Common myeloid progenitor, CD34-positive (primary cell): ENCODE measurements at places on chromosomes 3 and 15.

GRCh38 chr3:39744746-39745145 lies 64.7 kb upstream of the MYRIP start:
- no peak for DNase-seq

DNA sequence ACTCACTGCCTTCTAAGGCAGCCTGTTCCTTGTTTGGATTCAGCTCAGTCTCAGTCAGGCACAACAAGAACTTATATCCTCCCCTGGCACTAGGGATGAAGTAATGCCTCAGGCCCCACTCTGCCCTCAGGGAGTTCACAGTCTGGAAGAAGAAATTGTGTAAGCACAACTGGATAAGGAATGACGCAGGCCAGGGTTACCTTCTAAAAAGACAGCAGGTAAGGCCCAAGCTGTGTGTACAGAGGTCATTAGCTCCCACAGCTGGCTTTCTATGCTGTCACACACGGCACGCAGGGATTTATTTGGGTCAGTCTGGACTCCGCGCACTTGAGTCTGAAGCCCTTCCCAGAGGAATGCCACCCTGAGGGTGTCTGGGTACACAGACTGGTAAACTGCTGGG lies 82.9 kb downstream of the IQSEC1 start:
- DNase-seq, result no peak

DNA sequence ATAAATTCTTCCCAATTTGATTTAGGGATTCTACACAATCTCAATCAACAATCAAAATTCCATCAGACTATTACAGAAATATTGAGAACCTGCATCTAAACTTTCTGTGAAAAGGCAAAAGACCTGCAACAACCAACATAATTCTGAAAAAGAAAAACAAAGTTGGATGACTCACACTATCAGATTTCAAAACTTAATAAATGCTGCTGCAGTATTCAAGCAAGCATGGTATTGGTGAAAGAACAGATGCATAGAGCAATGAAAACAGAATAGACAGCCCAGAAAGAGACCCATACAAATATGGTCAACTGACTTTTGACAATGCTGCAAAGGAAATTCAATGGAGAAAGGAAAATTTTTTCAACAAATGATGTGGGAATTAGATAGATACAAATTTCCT lies 477.1 kb upstream of the NR2F2 start:
- DNase-seq, result no peak

DNA sequence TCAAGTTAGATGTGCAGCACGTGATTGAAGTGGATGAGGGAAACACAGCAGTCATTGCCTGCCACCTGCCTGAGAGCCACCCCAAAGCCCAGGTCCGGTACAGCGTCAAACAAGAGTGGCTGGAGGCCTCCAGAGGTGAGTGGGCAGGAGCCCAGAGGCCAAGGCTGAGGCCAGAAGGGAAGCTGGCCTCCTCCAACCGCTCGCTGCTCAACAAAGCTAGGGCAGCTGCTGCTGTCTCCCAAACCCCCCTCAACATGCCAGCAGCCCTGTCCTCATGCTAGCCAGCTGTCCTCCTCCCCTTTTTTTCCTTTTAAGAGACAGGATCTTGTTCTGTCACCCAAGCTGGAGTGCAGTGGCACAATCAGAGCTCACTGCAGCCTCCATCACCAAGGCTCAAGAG lies 57.0 kb downstream of the BOC start:
- no peak for DNase-seq

- DNase-seq, result no peak
Measured at GRCh38 chr3:14891135-14892132, 55.9 kb upstream of the NR2C2 start.

DNA sequence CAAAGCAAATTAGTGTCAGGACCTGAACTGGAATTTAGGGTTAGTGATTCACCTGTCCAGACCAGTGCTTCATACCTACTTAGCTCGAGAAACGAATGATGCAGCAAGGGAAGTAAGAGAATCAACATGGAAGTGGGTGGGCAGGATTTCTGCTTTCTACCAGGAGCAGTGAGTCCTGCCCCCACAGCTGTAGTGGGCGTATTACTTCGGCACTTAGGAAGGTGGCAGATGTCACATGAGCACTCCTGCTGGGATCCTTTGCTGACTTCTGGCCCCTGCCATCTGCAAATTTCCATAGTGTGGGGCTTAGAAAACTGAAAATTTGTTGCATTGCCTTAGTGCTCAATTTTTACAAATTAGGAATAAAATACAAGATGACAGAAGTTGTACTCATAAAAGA lies 31.2 kb downstream of the RYR3 start:
- no peak for DNase-seq

- no peak for DNase-seq
Measured at GRCh38 chr3:156581033-156581432, 26.1 kb upstream of the SSR3 start.

DNA sequence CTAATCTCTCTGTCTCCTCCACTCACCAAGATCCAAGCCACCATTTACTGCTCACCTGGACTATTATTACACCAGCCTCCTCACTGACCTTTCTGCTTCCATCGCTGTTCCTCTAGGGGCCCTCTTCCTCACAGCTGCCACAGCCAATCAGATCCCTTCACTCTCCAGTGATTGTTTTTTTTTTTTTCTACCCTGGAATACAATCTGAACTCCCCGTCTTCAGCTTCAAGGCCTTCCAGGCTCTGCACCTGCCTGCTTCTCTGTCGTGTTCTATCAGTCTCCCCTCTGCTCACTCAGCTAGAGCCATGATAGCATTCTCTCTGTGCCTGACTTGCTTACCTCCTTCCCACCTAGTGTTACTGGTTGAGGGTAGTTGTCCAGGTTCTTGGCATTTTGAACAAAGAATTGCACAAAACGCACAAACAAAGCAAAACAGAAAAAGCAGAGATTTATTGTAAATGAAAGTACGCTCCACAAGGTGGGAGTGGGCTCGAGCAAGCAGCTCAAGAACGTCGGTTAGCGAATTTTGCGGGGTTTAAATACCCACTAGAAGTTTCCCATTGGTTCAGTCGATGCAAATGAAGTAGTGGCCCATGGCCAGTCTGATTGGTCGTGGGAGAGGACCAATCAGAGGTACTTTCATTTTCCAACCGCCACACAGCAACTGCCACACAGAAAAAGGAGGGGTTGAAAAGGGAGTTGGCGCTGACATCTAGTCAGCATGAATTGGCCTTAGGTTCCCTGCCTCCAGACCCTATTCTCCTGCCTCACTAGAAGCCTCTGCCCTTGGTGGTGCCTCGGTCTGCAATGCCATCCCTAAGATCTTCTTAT lies 188.9 kb downstream of the TLE3 start:
- no peak for DNase-seq

DNA sequence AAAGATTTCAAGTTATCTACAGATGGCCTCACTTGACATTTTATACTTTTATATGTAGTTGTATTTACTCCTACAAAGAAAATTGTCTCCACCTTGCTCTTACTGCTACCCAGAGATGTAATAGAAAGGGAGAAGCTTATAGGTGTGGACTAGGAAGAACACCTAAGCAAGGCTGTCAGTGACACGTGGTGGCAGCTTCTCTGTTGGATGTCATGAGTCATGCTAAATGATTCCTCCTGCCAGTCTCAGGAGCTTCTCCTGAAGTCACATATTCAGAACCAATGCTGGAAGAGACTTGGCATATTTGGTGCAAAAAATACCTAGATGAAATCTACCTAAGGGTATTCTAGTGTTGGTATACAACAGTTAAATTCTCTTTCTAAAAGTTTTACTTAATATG lies 184.7 kb downstream of the LRRC3B start:
- DNase-seq, result no peak

DNA sequence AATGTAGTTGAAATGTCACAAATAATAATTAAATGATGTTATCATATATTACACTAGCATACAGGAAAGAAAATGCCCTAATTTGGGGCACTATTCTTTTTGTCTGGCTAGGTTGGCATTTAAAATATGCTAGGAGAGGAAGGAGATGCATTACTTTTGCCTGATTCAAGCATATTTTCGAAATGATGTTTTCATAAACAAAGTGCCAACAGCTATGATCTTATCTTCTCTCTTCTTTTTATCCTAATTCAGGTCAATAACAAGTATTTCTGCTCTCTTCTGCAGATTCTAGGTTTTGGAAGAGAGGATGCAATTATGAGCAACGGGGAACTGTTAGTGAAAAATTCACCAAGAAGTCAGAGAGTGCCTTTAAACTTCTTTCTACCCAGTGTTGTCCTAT lies 55.8 kb upstream of the NR2F2 start:
- DNase-seq, result no peak

GRCh38 chr3:112751061-112751460 lies 95.6 kb downstream of the CD200R1L start:
- no peak for DNase-seq

DNA sequence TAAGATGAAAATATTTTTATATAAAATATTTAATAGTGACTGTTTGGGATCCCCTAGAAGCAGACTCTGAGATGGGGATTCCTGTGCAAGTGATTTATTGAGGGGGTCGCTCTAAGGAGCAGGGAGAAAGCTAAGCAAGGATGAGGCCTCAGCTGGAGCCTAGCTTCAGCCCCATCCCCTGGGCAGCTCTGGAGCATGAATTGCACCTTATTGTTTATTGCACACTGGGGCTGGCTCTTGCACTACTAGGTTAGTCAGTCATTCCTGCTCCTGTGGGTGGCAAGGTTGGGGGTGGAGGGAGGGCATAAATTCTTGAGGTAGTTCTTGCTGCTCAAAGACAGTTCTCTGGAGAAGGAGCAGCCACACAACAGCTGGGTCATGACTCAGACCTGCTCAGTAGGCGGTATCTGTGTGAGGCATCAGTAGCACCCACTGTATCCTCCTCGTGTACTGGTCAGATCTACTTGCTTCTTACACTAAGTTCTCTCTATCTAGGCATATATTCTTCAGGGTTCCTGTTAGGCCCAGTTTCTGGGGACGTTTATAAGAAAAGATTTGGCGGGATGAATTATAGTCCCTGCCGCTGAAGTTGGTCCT lies 27.2 kb upstream of the TNFSF10 start:
- peak; percentile 93 for DNase-seq

DNA sequence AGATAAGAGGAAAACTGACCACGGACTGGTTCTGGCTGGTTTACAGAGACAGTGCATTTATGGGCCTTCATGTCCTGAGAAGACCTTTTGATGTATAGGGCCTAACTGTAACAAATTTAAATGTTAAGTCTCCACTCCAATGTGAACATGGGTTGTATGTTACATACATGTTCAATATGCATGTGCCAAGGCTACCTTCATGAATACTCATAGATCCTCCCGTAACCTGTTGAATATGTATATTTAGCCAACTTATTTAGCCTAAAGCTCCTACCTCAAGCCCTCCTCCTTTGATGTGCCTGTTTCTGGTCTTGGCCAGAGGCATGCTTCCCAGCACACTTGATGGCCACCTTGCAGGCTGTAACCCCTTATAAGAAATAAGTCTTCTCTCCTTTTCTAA lies at the start of gene OR5H2:
Gene OR5H2, plus strand, starts transcription at position 301 of the 400 bp plus-strand sequence. CDS start 398 bp downstream, outside the sequence.
- no peak for DNase-seq

DNA sequence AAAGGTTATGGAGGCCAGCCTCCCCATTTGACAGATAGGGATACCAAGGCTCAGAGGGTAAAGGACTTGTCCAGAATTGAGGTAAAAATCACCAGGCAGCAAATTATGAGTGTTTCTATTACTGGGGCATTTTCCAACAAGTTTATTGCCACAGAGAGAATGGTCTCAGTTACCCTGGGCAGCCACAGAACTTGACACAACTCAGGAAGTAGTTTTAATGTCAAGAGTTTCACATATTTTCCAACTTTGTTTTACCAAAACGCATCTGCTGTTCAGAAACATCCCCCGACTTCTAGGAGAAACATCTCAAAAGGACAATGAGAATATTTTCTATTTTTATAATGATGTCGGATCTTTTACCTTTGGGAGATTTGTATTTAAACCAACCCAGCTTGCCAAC lies 107.5 kb upstream of the MRPS22 start:
- DNase-seq, result no peak

DNA sequence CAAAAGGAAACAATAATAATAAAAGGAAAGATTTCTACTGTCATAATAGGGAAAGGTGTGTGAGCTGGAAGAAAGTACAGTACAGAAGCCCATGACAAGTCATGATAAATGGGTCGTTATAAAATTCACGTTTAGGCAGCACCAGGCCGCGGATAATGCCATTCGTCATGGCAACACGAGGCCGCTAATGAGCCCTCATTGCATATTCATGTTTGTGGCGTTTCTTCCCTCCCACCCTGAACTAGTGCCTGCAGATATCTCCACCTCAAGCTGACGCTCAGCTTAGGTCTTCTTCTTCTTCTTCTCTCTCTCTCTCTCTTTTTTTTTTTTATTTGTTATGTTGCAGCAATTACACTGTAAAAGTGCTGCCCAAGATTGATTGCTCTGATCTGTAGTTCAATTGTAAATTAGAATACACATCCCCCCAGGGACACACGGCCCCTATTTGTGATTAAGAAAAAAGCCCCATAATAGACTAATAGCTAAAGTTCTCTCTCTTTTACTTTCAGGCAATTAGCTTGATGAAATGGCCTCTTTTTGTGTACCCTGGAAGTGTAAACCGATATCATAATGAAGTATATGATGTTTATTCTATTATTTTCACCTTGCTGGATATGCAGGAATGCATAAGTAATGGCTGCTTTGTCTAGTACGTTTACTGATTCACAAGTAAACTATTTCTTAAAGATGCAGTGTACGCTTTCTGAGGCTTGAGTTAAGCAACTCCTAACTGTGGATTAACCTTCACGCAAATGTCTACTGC lies 61.9 kb upstream of the NR2F2 start:
- no peak for DNase-seq

DNA sequence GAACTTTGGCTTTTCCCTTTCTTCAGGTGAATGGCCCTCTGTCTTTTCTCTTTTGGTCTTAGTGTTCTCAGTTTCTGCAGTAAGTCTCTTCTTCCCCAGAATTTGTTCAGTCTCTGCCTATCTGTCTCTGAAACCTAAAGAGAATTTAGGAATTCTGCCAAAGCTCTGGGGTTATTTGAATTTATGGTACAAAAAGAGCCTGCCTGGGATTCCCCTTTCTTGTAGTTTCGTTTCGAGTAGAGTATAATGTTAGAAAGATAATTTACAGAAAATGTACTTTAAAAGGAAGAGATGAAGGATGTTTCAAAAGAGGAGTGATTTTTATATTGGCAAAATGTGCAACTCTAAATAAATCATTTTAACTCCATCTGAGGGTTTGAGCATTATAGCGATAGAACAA lies 247.4 kb upstream of the SATB1 start:
- DNase-seq, result no peak

GRCh38 chr15:39388118-39388517 lies 192.8 kb upstream of the THBS1 start:
- DNase-seq, result no peak

GRCh38 chr3:69458803-69459365 lies 73.0 kb upstream of the FRMD4B start:
- peak; percentile 95 for DNase-seq
